Psoas muscle (tissue), 8 donors: ENCODE measurements at places on chromosomes 4 and X.

GRCh38 chr4:67746797-67747495, 7.2 kb downstream of the GNRHR start:
- DNase-seq: no peak

- no peak for DNase-seq
Measured at GRCh38 chrX:19646282-19646681, 131.0 kb upstream of the MAP3K15 start.

GRCh38 chr4:128380306-128380705, 92.7 kb upstream of the PGRMC2 start:
- DNase-seq: no peak

DNA sequence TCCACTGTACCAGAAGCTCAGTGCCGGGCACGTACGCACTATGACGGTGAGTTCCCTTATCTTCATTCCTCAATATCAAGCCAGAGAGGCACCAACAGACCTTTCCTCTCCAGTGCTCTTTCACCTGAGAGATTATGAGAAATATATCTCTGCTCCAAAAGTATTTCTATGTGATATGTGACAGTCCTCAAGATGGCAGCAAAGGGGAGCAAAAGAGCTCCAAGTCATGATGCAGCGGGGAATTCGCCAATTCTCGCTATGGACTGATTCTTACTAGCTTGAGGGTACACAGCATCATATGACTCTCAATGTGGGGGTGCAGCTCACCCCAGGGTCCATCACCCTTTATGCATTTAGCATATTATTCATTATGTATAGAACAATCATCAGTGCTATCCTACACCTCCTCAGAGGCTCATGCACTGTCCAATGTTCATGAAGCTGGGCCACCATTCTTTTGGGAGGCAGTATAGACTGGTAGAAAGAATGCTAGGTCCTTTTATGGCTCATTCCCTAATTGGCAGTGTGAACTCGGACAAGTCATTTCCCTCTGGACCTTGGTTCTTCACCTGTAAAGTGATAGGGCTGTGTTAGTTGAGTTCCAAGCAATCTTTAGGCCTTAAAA, 12.8 kb upstream of the IQSEC2 start:
- no peak for DNase-seq

DNA sequence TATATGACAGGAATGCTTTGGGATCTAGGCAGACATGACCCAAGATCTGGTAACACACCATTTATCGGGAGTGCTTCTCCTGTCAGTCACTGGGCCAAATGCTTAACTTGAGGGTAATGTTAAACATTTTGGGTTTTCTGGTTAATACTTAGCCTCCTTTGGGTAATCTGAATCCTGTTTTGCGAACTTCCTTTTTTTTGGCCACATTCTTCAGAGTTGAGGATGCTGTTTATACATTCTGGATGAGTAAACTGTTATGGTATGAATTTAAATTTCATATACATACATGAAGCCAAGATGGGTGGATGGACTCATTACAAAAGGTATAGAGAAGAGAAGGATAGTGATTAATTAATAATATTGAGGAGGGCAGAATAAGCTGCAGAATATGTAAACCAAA, 36.1 kb downstream of the MID1IP1 start:
- no peak for DNase-seq

GRCh38 chr4:145251391-145251790, 71.0 kb upstream of the OTUD4 start:
- no peak for DNase-seq

DNA sequence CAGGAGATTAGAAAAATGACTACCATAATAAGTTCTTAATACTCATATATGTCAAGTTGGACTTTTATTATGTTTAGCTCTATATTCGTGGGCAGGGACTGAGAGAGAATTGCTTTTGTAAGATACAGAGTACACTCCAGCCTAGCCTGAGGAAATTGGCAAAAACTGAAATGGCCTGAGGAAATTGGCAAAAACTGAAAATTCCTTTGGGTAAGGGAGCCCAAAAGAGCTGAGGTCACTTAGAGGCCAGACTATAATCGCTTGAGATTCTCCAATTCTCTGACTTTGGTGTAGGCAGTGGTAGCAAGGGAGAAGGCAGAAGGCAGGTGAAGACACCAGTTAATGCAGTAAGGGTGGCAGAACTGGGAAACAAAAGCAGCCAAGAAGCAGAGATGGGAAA, 124.5 kb upstream of the HCCS start:
- no peak for DNase-seq

DNA sequence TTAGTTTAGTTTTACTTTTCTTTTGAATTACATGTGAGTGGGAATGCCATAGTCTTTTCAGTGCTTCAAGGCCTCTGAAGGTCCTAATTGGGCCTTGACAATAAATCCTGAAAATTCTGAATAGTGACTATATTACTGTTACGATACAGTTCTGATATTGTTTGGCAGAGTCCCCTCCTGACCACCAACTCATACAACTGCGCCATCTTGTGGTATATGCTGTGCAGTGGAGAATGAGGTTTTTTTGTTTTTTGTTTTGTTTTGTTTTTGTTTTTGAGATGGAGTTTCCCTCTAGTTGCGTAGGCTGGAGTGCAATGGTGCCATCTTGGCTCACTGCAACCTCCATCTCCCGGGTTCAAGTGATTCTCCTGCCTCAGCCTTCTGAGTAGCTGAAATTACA, 56.6 kb upstream of the CHRDL1 start:
- no peak for DNase-seq

DNA sequence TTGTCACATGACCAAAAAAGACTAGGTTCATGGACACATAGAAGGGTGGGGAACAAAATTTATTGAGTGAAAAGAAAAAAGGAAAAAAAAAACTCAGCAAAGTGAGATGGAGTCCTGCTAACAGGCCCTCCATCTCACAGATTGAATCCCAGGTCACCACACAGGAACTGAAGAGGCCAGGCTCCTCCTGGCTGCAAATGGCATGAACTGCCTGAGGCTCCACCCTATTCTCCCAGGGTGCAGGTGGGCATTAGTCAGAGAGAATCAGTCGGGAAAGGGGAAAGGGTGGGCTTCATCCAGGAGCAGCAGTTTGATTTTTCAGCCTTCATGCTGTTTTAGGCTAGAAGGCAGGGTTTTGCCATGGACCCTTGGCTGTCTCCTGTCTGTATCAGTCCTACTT, 128.5 kb upstream of the GRID2 start:
- DNase-seq: no peak

DNA sequence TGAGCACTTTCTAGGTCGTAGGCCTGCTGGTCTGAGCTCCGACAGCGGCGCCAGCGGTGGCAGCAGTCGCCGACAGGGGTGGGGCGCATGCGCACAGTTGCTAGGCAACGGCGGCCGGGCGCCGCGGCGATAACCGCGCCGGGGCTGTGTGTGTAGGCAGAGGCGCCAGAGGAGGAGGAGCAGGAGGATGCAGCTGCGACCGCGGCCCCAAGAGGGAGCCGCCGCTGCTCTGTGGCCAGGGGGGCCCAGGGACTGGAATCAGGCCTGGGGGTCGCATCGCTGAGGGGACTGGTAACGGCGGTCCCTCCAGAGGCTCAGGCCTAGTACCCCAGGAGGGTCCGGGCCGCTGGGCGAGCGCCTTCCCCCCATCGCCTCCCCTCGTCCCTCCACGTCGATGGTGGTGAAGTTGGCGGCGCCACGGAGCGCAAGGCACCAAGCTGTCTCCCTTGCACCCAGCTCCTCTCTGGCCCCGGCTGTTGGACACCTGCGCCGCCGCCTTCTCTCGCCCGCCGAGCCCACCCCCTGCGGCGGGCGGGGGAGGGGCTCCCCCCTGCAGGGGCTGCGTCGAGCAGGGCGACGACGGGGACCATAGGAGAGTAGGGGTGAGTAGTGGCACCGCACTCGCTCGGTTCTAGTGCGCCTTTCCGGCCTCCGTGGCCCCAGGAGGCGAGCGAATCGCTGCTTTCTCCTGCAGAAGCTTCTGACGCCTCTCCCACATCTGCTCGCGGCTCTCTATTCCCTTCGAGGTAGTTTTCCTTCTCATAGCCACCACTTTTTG, 58.6 kb upstream of the ZC4H2 start:
- peak; percentile 78 for DNase-seq

DNA sequence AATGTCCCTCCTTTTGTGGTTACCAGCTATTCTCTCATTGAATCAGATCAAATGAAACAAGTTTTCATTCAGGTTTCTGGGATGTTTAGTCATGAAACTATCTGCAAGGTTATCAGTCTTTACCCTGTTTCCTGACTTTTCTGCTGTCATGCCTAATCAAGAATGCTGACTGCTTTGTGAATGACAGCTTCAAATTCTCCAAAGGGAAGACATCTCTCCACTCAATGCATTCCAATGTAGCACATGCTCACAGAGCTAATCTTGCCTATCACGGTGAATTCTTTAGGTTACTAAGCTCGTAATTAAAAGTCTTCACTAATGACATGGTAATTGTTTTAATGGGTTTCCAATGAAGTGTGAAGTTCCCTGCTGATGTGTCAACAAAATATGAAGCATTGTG, 1068.5 kb downstream of the PCDH7 start:
- no peak for DNase-seq

DNA sequence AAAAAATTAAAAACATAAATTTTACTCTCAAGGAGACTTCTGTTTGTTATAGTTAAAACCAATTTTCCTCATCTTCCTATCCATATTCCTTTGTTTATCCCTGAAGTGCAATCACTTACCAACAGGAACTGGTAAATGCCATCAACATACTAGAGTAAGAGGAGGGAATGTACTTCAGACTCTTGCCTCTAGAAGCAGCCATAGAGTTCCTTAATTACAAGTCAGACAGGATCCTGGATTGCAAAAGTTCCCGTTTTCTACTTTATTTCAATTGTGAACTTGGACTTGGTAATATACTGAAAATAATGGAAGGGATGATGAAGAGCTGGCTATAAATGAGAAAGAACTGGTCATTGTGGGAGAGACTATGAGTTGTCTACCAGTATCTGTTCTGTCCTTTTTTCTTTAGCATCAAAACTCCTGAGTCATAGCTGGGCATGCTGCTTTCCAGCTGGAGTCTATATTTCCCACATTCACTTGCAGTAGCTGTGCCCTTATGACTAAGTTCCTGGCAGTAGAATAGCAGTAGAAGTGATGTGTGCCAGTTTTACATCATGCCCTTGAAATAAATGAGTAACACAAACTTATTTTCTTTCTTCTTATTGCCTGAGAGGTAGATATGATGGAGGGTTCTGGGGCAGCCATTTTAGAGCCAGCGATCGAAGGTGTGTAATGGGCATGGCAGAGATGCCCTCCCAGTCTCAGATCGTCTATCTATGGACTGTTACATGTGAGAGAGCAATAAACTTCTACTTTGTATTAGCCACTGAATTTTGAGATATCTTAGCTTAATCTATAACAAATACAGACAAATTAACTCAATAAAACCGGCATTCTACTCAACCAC, 26.8 kb upstream of the SPARCL1 start:
- DNase-seq: no peak

DNA sequence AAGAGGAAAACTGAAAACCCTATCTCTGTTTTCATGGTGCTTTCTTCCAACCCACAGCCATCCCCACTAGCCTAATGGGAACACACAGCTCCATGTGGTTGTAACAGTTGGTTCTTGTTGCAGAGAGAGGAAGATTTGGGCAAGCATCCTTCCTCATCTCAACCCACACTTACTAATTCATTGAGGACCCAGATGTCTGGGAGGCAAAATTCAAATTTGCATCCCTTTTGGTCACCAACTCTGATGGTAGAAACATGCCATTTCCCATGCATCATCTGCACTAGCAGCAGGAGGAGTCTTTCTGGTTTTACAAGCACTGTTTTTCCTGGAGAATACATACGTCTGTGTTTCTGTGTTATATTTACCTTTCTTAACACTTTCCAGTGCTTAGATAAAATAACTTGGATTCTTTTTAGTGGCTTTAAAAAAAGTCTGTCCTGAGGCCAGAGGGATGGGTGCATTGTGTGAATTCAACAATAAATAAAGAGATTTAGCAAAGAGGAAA, 301.0 kb downstream of the KCTD8 start:
- no peak for DNase-seq

GRCh38 chrX:37781081-37781480, 1.2 kb downstream of the CYBB start:
- no peak for DNase-seq

DNA sequence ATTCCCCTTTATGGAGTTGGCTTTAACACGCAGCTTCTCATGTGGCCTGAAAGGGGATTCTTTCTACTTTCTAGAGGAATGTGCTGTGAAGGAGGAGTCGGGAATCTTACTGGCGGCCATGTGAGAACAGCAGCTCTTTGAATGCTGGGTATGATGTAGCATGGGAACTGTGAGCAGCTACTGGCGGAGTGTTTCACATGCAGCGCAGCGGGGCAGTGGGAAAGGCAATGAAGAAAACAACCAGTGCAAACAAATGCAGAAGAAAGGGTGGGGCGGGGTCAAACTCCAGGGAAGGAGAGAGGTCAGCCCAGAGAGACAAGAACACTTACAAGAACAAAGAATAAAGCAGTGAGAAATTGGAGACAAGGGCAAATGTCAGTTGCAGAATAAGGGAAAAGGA, 363.8 kb upstream of the FTHL17 start:
- no peak for DNase-seq

DNA sequence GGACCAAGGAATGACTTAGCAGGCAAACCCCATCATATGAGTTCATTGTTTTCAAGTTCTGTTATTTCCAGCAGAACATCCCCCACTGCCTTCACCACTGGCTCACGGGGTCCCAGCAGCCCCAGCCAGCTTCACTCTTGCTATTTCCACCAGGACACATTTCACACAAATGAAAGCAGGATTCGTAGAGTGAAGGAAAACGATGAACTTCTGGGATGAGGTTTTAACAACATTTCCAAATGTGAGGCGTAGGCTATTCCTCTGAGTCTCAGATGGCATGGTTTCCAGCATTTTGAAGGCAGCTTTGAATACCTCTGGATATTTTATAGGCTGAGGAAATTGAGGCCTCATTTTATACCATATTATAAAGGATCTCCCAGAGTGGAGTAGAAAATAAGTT, 32.9 kb upstream of the EGFL6 start:
- no peak for DNase-seq

DNA sequence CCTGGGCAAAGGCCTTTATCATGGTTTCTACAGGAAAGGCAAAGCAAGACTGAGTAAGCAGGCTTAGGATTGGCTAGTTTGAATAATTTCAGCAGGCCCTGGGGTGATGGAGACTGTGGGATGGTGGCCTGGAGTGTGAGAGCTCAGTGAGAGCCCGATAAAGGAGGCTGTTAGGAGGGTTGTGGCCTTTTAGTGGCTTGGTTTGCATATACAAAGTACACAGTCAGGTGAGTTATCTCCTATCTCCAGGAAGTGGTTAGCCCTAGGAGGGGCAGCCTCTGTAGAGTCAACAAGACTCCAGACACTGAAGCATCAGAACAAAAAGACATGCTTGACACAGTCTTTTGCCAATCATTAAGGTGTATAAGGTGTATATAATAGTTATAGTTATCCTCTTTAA, 157.2 kb downstream of the CFAP299 start:
- DNase-seq: no peak

DNA sequence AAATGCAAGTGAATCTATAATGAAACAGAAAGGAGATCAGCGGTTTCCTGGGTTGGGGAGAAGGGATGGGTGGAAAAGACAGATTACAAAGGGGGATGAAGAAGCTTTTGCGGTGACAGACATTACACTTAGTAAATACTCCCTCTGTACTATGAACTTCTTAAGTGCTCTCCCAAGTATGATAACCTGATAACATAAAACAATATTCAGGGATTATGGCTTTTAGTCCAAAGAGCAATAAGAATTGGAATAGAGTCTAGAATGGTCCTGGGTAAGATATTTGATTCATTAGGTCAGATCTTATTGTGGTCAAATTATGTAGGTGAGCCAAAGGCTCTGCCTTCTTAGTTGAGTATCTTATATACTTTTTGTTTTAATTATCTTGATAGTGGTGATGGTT, 9.2 kb downstream of the LRRC66 start:
- no peak for DNase-seq
